CD4-positive, alpha-beta T cell treated with Interleukin-10 for 1 hour (primary cell): ENCODE measurements at places on chromosomes 4 and X.
A peak's percentile ranks its signal among the peaks of the same experiment; 100 is the strongest.

DNA sequence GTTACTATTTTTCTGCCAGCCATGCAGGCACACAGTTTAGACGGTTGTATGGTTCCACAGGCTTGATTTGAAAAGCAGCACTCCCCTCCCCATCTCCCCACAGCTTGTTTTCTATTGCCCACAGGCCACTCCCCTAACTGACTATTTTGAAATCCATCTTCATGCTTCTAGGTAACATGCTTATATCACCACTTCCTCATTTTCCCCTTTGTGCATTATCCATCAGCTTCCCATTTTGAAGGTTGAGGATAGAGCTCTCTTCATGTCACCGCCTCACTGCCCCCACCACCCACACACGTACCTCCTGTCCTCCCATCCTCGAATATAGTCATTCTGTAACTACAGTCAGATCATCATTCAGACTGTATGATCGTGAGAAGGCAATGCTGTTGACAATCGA lies 224.7 kb downstream of the MID1 start:
- DNase-seq = no peak

GRCh38 chr4:44632089-44632488 lies 19.3 kb downstream of the YIPF7 start:
- no peak for DNase-seq

- DNase-seq = no peak
Measured at GRCh38 chrX:52870046-52870445, 2.2 kb upstream of the XAGE3 start.

DNA sequence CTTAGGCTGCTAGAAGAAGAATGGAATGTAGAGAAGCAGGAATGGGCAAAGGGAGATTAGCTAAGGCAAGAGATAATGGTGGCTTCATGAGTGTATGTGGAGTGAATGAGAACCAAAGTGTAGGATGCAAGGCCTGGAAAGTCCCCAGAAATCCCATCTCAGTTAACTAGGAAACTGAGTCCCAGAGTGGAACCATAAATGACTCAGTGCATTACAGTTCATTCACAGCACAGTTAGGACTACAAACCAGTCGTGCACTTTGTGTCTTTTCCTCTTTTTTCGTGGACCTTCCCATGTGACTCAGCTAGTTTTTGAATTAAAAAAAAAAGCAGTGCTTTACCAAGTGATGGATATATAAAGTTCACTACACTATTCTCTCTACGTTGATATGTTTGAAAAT lies 27.7 kb upstream of the REST start:
- DNase-seq = no peak

GRCh38 chr4:100421361-100421978 lies 96.4 kb downstream of the EMCN start:
- DNase-seq = no peak

- DNase-seq = peak; percentile 21
Measured at GRCh38 chrX:154409222-154409871, at the start of gene DNASE1L1. TSS of gene DNASE1L1 (minus strand) at chrX:154409254. CDS start at chrX:154405568, 3,686 bp downstream.
